HEK293T (cell line): ENCODE measurements at places on chromosomes 11 and 22.

DNA sequence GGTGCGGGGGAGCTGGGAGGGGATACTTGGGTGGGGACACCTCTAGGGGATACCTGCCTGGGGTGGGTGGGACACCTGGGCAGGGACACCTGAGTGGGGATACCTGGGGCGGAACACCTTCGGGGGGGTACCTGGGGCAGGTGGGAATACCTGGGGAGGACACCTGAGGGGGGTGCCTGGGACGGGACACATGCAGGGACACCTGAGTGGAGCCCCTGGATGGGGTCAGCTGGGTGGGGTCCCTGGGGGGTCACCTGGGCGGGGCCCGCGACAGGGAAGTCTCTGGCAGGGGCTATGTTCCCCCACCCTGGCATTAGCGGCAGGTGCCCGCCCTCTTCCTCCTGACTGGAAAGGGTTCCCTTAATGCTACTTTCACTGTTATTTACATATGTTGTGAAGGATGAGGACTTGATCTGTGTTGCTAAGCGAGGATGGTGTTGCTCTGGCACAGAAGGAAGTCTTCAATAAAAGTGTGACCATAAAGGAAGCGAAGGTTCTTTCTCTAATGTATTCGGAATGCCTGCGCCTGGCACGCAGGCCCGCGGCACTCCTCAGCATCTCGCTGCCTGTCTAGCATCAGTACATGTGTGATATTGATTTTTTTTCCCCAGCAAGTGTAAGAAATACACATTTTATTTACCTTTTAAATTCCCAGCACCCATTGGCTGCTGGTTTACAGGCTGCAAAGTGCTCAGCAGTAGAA is 801.7 kb downstream of the BRD1 start:
- DNase-seq: no peak

DNA sequence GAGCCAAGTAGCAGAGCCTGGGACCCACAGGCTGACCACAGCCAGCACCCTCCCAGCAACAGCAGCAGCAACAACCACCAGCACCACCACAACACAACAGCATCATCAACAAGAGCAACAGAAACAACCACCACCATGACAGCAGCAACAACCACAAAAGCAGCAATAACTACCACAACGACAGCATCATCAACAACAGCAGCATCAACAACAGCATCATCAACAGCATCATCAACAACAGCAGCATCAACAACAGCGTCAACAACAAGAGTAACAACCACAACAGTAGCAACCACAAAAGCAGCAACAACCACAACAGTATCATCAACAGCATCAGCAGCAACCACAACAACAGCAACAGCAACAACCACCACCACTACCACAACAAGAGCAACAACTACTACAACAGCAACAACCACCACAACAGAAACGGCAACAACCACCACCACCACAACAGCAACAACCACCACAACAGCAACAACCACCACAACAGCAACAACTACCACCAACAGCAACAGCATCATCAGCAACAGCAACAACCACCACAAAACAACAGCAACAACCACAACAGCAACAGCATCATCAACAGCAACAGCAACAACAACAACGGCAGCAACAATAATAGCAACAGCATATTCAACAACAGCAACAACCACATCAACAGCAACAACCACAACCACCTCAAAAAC is 22.1 kb upstream of the FGF3 start:
- DNase-seq: no peak

- peak; percentile 36 for DNase-seq
Observed at GRCh38 chr11:59615120-59615636, 396 bp downstream of the OSBP start.

DNA sequence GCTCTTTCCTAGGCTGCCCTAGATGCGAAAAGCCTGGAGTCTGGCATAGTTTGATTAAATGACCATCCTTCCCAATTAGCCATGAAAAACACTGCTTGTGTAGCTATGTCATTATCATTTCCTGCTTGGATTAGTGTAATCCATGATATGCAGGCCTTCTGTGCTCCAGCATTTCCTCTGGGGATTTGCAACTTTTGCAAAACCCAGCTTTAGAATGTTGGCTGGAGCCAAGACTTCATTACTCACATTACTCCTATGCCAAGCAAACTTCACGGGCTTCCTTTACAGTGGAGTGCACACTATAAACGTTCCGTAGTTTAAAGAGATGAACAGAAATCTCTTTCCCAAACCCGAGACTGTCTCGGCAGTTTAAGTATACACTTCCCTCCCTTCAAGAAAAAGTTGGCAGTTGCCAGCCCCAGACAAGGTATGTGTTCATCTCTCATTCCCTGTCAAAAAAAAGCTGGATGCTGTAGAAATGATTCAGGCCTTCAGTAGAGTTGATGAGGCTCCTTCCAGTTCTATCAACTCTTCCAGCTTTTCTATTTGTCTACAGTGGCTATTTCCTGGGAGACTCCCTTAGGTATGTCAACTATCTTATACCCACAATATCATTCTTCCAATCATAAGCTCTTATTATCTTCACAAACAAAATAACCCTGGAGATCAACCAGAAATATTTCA is 180.0 kb downstream of the MAML2 start:
- DNase-seq: no peak

DNA sequence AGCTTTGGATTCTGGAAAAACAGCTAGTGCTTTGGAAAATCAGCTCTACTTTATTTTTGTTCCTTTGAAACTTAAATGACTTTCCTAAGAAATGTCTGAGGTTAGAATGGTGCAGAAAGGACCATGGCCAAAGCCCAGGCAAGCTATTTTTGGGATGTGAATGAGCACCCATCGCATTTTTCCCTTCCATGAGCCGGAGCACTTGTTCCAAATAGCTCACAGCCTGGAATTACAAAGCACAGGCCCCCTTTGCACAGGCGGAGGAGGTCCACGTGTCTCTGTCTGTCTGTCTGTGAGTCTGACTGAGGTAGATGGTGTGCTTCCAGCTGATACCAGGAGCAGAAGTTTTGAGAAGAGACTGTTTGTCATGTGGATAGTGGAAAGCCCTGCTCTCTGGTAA is 50.7 kb downstream of the MICAL2 start:
- DNase-seq: no peak

- DNase-seq: peak; percentile 67
Observed at GRCh38 chr11:17722000-17722643, 2.8 kb downstream of the MYOD1 start.

DNA sequence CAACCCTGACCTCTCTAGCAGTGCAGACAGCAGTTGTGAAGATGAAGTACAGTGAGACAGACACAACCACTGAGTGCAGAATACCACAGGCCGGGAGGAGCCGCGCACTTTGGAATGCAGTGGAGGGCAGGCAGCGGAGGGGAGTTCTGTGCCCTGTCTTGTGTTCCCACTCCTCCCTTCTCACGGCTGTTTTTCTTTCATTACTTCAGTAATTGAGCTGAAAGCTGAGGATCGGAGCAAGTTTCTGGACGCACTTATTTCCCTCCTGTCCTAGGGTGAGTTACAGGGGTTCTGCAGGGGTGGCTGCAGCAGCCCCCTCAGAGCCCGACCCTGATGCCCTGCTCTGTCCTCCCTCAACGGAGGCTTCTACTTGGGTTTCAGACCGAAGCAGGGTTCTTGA is 5.6 kb downstream of the CLDN5 start:
- no peak for DNase-seq

DNA sequence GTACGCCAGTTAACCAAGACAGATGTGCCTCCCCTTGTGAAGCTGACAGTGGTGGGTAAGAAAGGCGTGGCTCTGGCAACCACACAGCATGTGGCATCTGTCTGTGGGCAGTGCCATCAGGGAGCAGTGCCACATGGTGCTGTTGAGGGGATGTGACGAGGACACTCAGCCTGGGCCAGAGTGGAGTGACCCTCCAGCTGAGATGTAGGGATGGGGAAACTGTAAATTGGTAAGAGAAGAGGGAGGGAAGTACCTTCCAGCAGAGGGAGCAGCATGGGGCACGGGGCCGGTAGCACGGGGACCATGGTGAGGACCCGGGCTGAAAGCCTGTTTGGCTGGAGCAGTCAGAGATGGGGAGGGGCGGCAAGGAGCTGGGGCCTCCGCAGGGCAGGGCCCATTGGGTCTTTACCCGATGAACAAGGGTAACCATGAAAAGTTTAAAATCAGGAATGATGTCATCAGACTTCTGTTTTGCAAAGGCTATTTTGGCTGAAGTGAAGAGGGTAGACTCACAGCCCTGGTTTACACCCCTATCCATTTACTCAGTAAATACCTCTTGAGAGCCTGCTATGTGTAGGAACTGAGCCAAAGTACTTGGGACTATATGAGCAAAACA is 10.4 kb downstream of the TMPRSS6 start:
- DNase-seq: peak; percentile 34
